ENCODE measurements at places on chromosomes 7 and 10. TPM values are rescaled to one million over a fixed set of nuclear protein-coding genes. Genes with fewer than 3 reads are reported as not detected.

- DNase-seq, result no peak
Measured at GRCh38 chr7:98913612-98914011, 35.3 kb downstream of the TRRAP start.

DNA sequence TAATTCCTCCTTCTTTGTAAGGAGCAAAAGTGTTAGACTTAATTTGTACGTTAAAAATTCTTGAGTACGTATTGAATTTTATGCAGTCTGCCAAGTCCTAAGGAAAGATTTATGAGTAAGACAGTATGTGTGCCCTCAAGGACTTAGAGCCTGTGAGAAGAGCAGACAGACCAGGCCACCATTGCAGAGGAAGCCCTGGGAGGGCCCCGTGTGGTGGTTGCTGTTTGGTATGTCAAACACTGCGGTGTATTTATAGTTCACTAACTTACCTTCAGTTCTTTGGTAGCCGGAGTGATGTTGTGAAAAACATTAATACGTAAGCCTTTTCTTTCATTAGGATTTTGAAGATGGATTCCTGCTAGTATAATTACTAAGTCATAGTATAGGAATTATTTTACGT, 82.9 kb downstream of the GALNT11 start:
- no peak for DNase-seq

GRCh38 chr10:76082956-76083355, 651.5 kb downstream of the LRMDA start:
- no peak for DNase-seq

DNA sequence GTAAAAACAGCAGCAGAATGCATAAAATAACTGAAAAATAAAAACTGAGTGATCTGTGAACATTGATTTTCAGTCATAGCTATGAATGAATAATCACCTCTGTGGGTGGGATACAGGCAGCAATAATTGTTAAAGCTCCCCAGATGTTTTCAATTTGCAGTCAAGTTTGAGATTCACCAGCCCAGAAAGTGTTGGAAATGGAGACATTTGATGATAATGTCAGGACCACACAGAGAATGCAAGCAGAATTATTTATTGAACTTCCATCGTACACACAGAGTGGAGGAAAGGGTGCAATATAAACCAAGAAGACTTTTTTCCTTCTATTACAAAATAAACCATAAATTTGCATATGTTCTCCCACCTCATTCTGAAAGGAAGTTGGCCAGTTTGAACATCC, 601.7 kb downstream of the ANKRD7 start:
- DNase-seq, result no peak

DNA sequence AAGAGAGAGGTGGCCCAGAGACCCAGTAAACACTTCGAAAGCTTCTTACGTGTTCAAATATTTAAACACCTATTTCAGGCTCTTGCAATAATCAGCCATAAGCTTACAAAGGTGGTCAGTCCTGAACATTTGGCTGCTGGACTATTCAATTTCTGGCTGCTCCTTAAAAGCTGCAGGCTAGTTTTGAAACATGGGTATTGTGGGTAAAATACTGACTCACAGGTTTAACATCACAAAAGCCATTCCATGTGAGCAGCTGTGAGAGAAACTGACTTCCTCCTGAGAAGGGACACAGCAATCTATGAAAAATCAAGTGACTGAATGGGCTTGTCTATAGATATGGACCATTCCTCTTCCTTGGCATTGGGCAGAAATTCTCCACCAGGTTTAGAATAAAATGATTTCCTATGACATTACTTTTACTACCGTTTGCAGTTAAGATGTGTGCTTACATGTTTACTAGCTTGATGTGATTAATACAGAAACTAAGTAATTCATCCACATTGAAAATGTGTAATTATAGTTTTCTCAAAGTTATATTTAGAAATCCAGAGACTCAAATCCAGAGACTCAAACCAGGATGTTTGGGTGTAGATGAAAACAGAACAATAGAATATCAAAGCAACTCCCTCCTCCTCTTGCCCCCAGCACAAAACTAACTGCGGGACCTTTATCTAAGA, 252.3 kb downstream of the GATA3 start:
- DNase-seq, result no peak

DNA sequence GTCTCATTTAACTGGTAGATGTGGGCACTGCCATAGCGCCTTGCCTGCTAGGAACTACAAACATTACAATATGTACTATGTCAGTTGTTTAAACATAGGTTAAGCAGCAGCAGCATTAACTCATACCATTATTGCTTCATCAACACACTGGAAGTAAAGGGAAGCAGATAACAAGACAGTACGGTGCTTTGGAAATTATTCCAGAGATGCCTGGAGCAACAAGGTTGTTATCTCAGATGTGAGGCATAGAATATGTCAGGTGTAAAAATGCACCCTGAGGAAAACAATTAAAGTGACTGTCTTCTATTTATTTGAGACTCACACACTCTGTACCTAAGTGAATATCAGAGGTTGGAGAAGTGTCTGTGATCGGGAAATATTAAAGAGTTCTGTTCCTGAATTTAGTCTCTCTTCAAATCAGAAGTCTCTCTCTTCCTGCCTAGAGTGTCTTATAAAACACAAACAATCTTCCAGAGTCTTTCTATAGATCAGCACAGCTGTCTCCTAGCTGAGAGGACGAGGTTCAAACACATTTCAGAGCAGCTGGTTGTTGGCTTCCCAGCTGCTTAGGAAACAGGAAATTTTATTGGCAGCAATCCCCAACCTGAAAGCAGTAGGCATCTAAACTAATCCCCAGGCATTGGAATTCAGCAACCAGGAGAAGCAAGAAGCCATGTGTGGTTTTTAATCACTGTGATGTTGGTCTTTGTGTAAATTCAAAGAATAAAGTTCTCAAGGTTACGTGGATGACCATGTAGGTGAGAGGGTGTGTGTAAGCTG, 994.4 kb upstream of the LRRTM3 start:
- no peak for DNase-seq

GRCh38 chr10:53808677-53809372, 992.2 kb downstream of the PCDH15 start:
- no peak for DNase-seq

DNA sequence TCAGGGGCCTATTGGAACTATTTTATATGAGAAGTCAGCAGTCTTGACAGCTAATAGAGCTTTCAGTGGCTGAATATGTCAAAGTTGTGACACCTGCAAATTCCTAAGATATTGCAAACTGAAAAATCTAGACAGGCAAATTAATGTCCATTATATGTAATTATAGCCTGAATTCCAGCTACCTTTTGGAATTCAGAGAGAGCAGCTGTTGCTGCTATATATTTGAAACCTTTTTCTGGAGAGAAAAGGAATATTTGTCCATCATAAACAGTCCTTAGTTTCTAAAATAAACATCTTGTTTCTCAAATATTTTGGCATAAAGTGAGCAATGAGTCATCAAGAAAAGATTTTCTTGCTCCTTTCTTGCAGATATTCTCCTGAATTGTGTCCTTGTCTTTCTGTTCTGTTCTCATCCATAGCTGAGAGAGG, 408.9 kb upstream of the SEMA3D start:
- DNase-seq, result no peak

DNA sequence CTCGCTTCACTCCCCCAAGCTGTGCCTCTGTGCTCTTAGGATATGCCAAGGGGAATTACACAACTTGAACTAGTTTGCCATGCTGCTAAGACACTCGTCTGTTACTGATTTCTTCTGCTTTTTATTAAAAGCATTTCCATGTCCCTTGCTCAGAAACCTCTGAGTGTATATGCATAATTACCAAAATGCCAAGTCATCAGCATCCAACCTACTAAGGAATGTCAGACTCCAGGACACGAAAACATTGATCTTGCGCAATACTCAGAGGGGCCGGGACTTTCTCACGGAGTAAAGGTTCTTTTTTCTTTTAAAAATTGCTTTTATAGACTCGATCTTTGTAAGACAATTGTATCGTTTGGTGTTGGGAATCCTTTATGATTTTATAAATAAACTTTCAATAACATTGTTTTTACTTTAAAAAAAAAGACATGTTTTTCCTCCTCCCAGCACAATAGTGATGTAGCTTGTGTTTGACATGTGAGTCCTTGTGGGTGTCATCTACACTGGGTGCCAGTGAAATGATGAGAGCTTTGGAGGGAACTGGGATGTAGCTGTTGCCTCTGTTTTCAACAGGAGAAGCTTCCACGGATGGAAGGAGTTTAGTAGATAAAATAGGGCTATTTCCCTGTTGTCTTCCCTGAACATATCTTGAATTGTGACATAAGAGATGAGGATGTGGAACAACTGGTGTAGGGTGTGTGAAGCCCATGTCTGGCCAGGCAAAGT, 43.6 kb downstream of the CNNM1 start:
- DNase-seq, result no peak

DNA sequence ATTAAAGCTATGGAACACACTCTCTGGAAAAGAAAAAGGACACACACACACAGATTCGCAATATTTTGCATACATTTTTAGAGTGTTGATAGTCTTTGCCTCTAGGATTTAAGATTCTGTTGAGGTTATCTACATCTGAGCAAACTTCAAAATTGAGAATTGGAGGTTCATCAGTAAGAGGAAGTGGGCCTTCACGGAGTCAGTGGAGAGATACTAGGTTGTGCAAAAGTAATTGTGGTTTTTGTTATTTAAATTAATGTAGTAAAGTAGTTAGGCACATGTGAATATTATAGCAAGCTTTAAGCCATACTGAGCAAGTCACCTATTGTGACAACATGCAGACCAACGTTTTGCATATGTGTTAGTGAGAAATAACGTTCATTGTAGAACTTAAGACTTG, 19.8 kb upstream of the NXPH1 start:
- no peak for DNase-seq

The SPDYE5 gene
- total RNA-seq, result not detected

The AQP1 gene
- total RNA-seq, result 6.4 TPM

The DHTKD1 gene
- total RNA-seq, result 19.8 TPM

The UTF1 gene
- not detected for total RNA-seq

The PSMG3 gene
- 28.3 TPM for total RNA-seq

The HACD1 gene
- total RNA-seq, result 25.8 TPM
